ENCODE measurements at places on chromosomes 6 and 20. TPM values are rescaled to one million over a fixed set of nuclear protein-coding genes. Genes with fewer than 3 reads are reported as not detected.

- H3K27me3 ChIP-seq = no peaks in the 10 kb centered on the region
- DNase-seq = no peak
- no peak overlapping the region for H3K4me3 ChIP-seq
- no peaks in the 10 kb centered on the region for H3K4me1 ChIP-seq
- H3K27ac ChIP-seq = no peak overlapping the region
- no peaks in the 10 kb centered on the region for H3K36me3 ChIP-seq
These were observed 245.3 kb downstream of the OGFRL1 start for GRCh38 chr6:71533939-71534379.

GRCh38 chr20:45611054-45611453, 18.5 kb upstream of the WFDC10A start:
- H3K27me3 ChIP-seq = no peaks in the 10 kb centered on the region
- no peaks in the 10 kb centered on the region for H3K36me3 ChIP-seq
- DNase-seq = no peak
- no peak overlapping the region for H3K4me3 ChIP-seq
- H3K4me1 ChIP-seq = no peaks in the 10 kb centered on the region

DNA sequence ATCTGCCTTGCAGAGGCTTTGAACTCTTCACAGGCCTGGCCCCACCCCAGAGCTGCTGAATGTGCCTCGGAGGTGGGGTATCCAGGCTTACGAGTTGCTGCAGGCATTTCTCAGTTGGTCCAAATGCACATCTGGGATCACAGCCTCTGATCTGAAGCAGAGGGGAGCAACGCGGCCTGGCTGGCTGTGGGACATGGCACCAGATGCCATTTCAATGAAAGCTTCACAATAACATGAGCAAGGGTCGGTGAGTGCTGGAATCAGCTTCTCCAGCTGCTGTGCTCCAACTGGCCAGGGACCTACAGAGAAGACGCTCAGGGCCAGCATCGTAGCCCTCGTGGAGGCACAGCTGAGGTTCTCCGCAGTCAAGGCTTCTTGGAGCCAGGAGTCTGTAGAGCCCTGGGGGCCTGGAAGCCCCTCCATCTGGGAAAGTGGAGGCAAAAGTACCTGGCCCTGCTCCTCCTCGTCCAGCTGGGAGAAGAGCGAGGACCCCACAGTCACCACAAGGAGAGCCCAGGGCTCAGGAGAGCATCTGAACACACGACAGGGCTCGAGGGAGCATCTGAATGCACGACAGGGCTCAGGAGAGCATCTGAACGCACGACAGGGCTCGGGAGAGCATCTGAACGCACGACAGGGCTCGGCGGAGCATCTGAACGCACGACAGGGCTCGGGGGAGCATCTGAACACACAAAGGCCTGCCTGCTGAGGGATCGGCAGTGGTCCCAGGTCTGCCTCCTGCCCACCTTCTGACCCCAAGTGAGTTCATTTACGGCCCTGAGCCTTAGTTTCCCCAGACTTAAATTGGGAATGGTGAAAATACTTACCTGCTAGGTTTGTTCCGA, 165.2 kb downstream of the DLL1 start:
- no peaks in the 10 kb centered on the region for H3K4me1 ChIP-seq
- H3K27ac ChIP-seq = no peak overlapping the region
- no peak overlapping the region for H3K4me3 ChIP-seq
- H3K36me3 ChIP-seq = no peaks in the 10 kb centered on the region
- peaks cover 11% of the 10 kb centered on the region for H3K27me3 ChIP-seq
- no peak for DNase-seq

DNA sequence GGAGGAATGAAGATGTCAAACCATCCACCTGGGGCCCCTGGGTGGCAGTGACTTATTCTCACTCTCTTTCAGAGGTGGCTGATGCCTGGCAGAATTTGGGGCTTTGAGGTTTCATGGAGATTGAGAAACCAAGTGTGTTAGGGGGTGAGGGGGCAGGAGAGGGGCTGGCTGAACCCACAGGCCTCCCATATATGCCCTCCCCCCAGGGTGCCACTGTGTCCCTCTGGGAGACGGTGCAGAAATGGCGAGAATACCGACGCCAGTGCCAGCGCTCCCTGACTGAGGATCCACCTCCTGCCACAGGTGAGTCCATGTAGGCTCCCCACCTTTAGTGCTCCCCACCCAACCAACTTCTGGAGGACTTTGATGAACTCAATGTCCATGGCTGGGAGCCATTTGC, 7.6 kb downstream of the GLP1R start:
- H3K27me3 ChIP-seq = no peaks in the 10 kb centered on the region
- no peak for DNase-seq
- H3K4me1 ChIP-seq = no peaks in the 10 kb centered on the region
- no peak overlapping the region for H3K27ac ChIP-seq
- no peaks in the 10 kb centered on the region for H3K36me3 ChIP-seq

The HCRTR2 gene
- total RNA-seq = not detected

The SH3BGRL2 gene
- total RNA-seq = 22.0 TPM

DNA sequence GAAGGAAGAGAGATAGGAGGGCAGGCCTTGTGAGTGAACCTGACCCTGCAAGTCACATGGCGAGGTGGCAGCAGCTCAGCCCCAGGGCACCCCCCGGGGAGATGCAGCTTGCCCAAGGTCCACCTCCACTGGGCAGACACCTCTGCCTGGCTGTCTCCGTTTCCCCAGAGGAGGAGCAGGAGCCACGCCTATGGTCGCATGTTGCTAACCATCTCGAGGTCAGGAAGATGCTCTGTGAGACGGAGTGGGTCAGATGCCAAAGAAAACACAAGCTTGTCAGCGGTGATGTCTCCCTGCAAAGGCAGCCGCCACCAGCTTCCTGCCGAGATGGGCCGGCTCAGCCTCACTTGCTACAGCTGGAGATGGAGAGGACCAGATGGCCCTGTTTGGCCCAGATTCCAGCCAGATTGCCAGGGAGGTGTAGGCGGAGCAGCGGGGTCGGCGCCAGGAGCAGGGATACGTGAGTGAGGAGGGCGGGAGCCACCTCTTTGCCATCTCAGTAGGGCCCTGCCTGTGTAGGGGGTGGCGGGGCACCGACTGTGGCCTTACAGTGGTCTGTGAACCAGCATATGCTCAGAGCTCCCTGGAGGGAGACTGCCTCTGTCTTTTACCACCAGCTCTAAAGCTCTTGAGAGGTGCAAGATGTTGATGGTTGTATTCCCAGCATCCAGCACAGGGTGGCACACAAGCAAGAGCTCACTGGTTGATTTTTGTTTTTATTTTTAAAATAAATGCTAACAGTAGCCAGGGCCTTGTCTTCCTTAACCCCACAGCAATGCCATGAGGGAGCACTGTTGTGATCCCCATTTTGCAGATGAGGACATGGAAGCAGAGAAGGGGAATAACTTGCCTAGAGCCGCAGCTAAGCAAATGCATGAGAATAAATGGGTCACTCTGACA, 42.9 kb upstream of the FAM83D start:
- no peaks in the 10 kb centered on the region for H3K4me1 ChIP-seq
- no peaks in the 10 kb centered on the region for H3K27me3 ChIP-seq
- no peak for DNase-seq
- H3K4me3 ChIP-seq = no peak overlapping the region

The TUBB2B gene
- total RNA-seq = 4.1 TPM

- H3K4me3 ChIP-seq = no peak overlapping the region
- H3K27ac ChIP-seq = no peak overlapping the region
- no peaks in the 10 kb centered on the region for H3K36me3 ChIP-seq
- DNase-seq = no peak
- H3K27me3 ChIP-seq = peaks cover 33% of the 10 kb centered on the region
These were observed 5.0 kb downstream of the EYA2 start for GRCh38 chr20:46899621-46900020.

GRCh38 chr6:157853018-157853805, 30.2 kb downstream of the SNX9 start:
- no peaks in the 10 kb centered on the region for H3K27me3 ChIP-seq
- DNase-seq = no peak
- no peaks in the 10 kb centered on the region for H3K4me1 ChIP-seq
- H3K4me3 ChIP-seq = no peak overlapping the region
- no peaks in the 10 kb centered on the region for H3K36me3 ChIP-seq

DNA sequence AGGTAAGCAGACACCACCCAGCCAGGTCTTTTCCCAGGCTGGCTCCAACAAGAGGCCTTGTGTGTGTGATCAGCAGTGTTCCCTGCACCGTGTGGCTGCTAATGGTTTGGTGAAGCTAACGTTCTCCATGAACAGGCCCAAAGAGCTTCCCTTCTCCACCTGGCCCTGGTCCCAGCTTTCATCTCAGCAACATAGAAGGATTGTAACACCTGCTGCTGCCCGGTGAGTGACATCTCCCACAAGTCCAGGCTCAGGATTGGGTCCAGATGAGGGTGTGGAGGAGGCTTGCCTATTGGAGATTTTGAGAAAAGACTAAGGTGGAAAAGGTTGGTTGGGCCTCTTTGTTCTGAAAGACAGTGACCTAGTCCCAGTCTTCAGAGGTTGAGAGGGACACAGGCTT, 89.6 kb downstream of the TMEM242 start:
- H3K4me3 ChIP-seq = no peak overlapping the region
- no peak for DNase-seq
- no peak overlapping the region for H3K27ac ChIP-seq

GRCh38 chr6:154440022-154440421, 70.5 kb downstream of the CNKSR3 start:
- H3K4me1 ChIP-seq = no peaks in the 10 kb centered on the region
- H3K4me3 ChIP-seq = no peak overlapping the region
- no peak for DNase-seq

- H3K36me3 ChIP-seq = no peaks in the 10 kb centered on the region
- H3K27me3 ChIP-seq = no peaks in the 10 kb centered on the region
- H3K27ac ChIP-seq = no peak overlapping the region
- DNase-seq = peak; percentile 35
These were observed 684.3 kb downstream of the QKI start for GRCh38 chr6:164098857-164099267.

DNA sequence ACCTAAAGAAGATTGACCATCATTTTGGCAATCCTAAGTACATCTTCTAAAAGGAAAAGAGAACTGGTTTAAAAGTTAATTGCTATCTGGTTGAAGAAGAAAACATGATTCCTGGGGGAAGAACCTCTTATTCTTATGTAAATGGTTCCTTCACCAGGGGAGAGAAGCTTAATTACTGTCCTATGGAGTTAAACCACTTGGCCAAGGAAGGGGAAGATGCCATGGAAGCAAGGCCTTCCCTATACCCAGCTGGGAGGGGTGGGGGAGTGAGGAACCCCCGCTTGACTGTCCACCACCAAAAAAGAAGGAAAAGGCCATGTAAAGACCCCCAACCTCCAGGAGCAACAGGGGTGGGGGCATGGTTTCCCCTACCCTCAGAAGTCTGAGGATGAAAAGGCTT, 962.1 kb downstream of the GRIK2 start:
- H3K27me3 ChIP-seq = no peaks in the 10 kb centered on the region
- no peak for DNase-seq
- no peaks in the 10 kb centered on the region for H3K36me3 ChIP-seq
- H3K27ac ChIP-seq = no peak overlapping the region

The RAET1L gene
- not detected for total RNA-seq

GRCh38 chr20:1085492-1086276, 32.7 kb upstream of the PSMF1 start:
- no peak overlapping the region for H3K4me3 ChIP-seq
- no peaks in the 10 kb centered on the region for H3K36me3 ChIP-seq
- no peaks in the 10 kb centered on the region for H3K4me1 ChIP-seq
- no peak overlapping the region for H3K27ac ChIP-seq

- H3K27ac ChIP-seq = no peak overlapping the region
- no peak overlapping the region for H3K4me3 ChIP-seq
- DNase-seq = no peak
- H3K4me1 ChIP-seq = peaks cover 94% of the 10 kb centered on the region
- H3K27me3 ChIP-seq = no peaks in the 10 kb centered on the region
These were observed 141.9 kb upstream of the NEDD9 start for GRCh38 chr6:11374036-11375010.

- no peak overlapping the region for H3K4me3 ChIP-seq
- DNase-seq = no peak
- no peaks in the 10 kb centered on the region for H3K27me3 ChIP-seq
- H3K27ac ChIP-seq = no peak overlapping the region
These were observed 57.0 kb downstream of the TULP4 start for GRCh38 chr6:158369241-158369640.

The BPIFB3 gene
- total RNA-seq = not detected

The ZSCAN26 gene
- 9.9 TPM for total RNA-seq

The ULBP2 gene
- 3.3 TPM for total RNA-seq

- no peak overlapping the region for H3K4me3 ChIP-seq
- H3K27me3 ChIP-seq = no peaks in the 10 kb centered on the region
- H3K4me1 ChIP-seq = no peaks in the 10 kb centered on the region
- no peaks in the 10 kb centered on the region for H3K36me3 ChIP-seq
- DNase-seq = no peak
These were observed 134.7 kb downstream of the AIG1 start for GRCh38 chr6:143195349-143195845.

The MANEA gene
- 12.9 TPM for total RNA-seq

The BNIP5 gene
- 0.26 TPM for total RNA-seq

DNA sequence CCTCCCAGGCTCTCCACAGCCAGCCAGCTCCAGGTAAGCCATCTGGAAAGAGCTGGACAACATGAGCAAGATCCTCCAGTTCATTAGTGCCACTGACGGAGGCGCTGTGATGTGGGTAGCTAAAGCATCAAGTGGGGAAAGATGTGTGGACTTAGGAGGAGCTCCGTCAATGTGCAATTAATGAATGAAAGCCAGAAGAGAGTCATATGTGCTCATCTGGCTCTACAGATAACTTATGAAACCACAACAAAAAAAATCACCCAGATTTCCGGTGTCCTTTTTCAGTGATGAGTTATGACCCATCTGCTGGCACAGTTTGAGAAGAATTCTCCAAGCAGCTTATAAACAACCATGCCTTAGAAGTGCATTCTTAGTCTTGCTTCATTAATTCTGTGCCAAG, 311.7 kb upstream of the PLCB4 start:
- H3K4me1 ChIP-seq = no peaks in the 10 kb centered on the region
- H3K27me3 ChIP-seq = no peaks in the 10 kb centered on the region
- no peak for DNase-seq
- no peaks in the 10 kb centered on the region for H3K36me3 ChIP-seq
- no peak overlapping the region for H3K4me3 ChIP-seq

DNA sequence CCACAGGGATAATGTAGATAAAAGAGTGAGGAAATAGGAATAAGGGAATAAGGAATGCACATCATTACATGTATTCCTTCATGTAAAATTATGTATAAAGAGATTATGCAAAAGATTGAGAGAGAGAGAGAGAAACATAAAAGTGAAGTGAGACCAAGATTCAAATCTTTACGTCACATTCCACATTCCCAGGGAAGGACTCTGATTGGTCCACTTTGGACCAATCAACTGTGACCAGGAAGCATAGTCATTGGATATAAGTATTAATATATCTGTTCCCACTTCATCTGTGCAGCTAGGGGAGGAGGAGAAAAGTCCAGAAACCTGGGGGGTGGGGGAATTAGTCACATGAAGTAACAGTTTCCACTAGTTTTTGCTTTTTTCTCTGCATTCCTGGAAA, 66.4 kb downstream of the SLC2A10 start:
- H3K4me3 ChIP-seq = no peak overlapping the region
- H3K27me3 ChIP-seq = no peaks in the 10 kb centered on the region
- H3K4me1 ChIP-seq = no peaks in the 10 kb centered on the region
- no peak overlapping the region for H3K27ac ChIP-seq
- H3K36me3 ChIP-seq = no peaks in the 10 kb centered on the region
- no peak for DNase-seq
